WTC11 (cell line): ENCODE measurements at places on chromosomes 2 and 18.

DNA sequence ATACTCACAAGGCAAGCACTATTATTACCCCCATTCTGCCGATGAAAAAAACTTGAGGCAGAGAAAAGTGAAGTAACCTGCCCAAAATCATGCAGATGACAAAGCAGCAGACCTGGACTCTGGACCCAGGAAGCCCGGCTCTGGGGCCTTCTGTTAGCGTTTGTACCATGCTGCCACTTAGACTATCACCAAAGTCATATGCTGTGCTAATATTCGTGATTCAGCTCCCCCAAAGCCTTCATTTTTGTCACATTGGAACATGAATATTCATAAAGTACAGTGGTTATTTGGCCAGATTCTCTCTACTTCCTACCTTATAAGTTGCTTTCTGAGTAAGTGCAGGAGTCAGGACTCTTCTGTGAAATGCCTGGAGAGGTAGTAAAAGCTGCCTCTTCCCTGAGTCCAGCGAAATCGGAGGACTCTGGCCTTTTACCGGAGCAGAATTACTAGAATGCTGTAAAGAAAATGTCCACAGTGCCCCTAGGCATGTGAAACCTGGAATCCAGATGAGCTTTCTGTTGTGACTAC is 86.7 kb downstream of the FTCDNL1 start:
- DNase-seq, result no peak
- H3K27me3 ChIP-seq, result peaks cover 4% of the 10 kb centered on the region; the same call in 1 of the 2 replicates
- peaks cover 4% of the 10 kb centered on the region; the same call in 1 of the 2 replicates for H3K4me1 ChIP-seq

- peaks cover 17% of the 10 kb centered on the region for H3K4me1 ChIP-seq
- no peak overlapping the region for H3K4me3 ChIP-seq
- no peaks in the 10 kb centered on the region for H3K27me3 ChIP-seq
Measured at GRCh38 chr2:44740678-44741077, 200.8 kb upstream of the SIX3 start.

DNA sequence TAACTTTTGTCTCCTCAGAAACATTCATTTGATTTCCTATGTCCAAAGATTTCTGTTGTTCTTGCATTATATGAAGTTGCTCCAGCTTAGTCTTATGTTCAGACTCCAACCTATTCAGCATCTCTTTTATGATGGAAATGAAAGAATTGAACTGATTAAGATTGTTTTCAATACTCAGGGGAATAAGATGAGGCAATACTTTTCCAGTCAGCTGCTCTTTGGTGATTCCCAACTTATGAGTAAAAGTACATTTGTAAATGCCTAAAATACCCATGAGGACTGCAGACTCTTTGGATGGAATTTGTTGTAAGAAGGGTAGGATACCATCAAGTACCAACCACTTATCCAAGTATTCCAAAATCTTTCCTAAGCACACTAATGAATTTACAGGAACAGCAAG is 39.8 kb downstream of the TRAK2 start:
- no peak overlapping the region for H3K4me3 ChIP-seq
- no peaks in the 10 kb centered on the region for H3K27me3 ChIP-seq
- no peak for DNase-seq
- no peaks in the 10 kb centered on the region for H3K4me1 ChIP-seq
- H3K36me3 ChIP-seq, result no peaks in the 10 kb centered on the region
- H3K27ac ChIP-seq, result no peak overlapping the region

DNA sequence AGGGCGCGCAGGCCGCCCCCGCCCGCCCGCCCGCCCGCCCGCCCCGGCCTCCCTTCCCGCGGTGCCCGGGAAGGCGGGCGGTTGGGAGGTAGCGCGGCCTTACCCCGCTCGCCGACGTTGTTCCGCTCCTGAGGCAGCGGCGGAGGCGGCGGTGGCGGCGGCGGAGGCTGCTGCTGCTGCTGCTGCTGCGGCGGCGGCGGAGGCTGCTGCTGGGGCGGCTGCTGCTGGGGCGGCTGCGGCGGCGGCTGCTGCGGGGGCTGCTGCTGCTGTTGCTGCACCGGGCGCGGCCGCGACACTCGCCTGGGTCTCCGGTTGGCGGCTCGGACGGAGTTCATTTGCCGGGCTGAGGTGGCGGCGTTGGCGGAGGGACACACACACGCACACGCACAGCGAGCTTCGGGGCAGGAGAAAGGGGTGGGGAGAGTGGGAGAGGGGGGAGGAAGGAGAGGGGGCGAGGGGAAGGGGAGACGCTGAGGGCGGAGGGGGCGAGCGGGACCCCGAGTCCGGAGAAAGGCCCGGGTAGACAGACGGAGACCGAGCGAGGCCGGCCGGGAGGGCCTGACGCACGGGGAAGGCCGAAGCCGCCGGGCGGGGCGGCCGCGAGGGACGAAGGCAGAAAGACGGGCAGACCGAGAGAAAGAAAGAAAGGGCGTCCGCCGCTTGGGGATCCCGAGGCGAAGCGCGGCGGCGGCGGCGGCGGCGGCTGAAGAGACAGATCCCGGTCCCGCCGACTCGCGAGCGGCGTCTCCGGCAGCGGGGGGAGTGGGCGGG is 727 bp downstream of the FBXO11 start:
- H3K4me1 ChIP-seq, result peaks cover 30% of the 10 kb centered on the region
- no peaks in the 10 kb centered on the region for H3K36me3 ChIP-seq
- peak overlapping the region; percentile 77 for H3K4me3 ChIP-seq
- H3K27ac ChIP-seq, result no peak overlapping the region

GRCh38 chr2:42569883-42570282 is 1.5 kb downstream of the MTA3 start:
- no peaks in the 10 kb centered on the region for H3K27me3 ChIP-seq
- no peak for DNase-seq
- H3K4me1 ChIP-seq, result peaks cover 46% of the 10 kb centered on the region
- peaks cover 39% of the 10 kb centered on the region for H3K36me3 ChIP-seq
- peak overlapping the region; percentile 98 for H3K4me3 ChIP-seq

DNA sequence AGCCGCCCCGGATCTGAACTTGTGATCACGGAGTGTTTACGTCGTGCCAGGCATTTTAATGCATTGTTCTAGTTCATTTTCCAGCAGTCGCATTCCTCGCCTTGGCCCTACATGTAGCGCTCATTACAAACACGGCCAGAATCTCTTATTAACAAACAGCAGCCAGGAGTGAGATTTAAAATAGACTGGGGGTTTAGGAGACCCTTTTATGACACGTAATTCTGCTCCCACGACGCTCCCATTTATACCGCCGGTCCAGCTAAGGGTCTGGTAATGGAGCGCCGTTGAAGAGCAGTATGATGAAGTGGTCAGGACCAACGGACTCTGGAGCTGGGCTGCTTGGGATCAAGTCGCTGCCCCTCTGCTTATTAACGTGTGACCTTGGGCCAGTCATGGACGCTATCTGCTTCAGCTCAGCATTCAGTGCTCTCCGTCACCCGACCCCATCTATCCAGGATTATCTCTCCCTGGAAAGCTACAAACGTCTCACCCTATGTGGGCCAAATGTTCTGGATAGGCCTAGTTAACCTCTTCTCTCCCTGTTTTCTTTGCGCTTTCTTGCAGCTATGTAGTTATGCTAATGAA is 745 bp downstream of the MSH2 start:
- peaks cover 47% of the 10 kb centered on the region for H3K4me1 ChIP-seq
- peaks cover 39% of the 10 kb centered on the region for H3K36me3 ChIP-seq
- peak overlapping the region; percentile 96 for H3K27ac ChIP-seq
- no peak for DNase-seq

GRCh38 chr2:20992201-20992711 is 51.6 kb downstream of the APOB start:
- peaks cover 5% of the 10 kb centered on the region; the same call in 1 of the 2 replicates for H3K4me1 ChIP-seq
- no peak overlapping the region for H3K4me3 ChIP-seq
- no peaks in the 10 kb centered on the region for H3K27me3 ChIP-seq
- no peaks in the 10 kb centered on the region for H3K36me3 ChIP-seq
- no peak for DNase-seq
- no peak overlapping the region for H3K27ac ChIP-seq

DNA sequence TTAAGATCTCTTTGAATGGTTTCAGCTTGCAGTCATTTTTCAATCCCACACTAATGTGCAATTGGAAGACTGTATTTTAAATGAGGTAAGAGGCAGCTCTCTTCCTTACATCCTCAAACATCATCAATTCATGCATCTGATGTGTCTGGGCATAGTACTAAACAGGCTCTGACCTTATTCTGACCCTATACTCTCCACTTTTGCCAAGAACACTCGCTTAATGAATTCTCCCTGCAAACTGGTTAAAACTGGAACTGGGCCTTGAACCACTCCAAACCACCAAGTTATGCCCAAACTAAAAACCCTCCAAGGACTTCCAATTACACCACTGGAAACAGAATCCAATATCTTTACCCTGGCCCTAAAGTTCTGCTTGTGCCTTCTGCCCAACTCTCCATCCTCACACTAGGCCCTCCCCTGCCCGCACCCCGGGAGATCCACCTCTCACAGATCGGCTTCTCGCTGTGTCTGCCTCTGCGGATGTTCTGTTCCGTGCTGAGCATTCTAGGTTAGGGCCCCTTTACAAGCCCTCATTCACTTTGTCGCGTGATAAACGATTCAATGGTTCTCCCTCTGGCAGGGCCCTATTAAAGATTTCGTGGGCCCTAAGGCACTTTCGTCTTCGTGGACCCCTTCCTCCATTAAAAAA is 1.2 kb downstream of the M1AP start:
- H3K4me1 ChIP-seq, result peaks cover 19% of the 10 kb centered on the region
- H3K27me3 ChIP-seq, result peaks cover 31% of the 10 kb centered on the region
- H3K36me3 ChIP-seq, result peaks cover 2% of the 10 kb centered on the region; the same call in 1 of the 2 replicates
- H3K27ac ChIP-seq, result no peak overlapping the region

GRCh38 chr18:67476585-67476984 is 39.9 kb downstream of the DSEL start:
- no peak for DNase-seq
- no peaks in the 10 kb centered on the region for H3K27me3 ChIP-seq
- H3K4me1 ChIP-seq, result peaks cover 4% of the 10 kb centered on the region
- no peak overlapping the region for H3K27ac ChIP-seq

- no peaks in the 10 kb centered on the region for H3K27me3 ChIP-seq
Measured at GRCh38 chr2:102839668-102840388, 78.0 kb downstream of the TMEM182 start.

DNA sequence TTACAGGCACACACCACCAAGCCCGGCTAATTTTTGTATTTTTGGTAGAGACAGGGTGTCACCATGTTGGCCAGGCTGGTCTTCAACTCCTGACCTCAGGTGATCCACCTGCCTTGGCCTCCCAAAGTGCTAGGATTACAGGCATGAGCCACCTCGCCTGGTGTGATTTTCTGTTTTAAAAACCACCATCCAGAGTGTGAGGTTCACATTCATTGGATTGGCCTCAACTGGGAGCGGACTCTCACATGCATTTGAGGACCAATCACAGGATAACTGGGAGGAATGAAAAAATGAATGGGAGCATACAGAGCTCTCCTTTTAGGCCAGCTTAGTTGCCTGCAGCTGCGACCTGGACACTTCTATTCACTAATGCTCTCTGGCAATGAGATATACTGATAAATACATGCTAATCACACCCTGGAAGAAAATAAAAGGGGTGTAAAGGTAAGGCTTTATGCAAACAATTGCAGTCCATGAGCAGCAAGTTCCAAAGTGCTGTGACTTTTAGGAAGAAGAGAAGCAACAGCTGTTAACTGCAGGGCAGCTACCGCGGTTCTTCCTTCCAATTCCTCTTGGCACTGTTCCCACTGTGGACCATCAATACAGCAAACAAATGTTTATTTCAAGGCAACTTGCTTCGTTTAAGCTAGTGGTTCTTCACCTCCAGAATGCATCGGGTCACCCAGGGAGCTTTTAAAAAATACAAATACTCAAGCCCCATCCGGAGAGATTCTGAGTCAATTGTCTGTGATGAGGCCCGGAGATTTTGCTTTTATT is 49.5 kb upstream of the FZD5 start:
- no peaks in the 10 kb centered on the region for H3K36me3 ChIP-seq
- no peak overlapping the region for H3K27ac ChIP-seq
- DNase-seq, result no peak
- no peak overlapping the region for H3K4me3 ChIP-seq
- peaks cover 23% of the 10 kb centered on the region for H3K4me1 ChIP-seq

DNA sequence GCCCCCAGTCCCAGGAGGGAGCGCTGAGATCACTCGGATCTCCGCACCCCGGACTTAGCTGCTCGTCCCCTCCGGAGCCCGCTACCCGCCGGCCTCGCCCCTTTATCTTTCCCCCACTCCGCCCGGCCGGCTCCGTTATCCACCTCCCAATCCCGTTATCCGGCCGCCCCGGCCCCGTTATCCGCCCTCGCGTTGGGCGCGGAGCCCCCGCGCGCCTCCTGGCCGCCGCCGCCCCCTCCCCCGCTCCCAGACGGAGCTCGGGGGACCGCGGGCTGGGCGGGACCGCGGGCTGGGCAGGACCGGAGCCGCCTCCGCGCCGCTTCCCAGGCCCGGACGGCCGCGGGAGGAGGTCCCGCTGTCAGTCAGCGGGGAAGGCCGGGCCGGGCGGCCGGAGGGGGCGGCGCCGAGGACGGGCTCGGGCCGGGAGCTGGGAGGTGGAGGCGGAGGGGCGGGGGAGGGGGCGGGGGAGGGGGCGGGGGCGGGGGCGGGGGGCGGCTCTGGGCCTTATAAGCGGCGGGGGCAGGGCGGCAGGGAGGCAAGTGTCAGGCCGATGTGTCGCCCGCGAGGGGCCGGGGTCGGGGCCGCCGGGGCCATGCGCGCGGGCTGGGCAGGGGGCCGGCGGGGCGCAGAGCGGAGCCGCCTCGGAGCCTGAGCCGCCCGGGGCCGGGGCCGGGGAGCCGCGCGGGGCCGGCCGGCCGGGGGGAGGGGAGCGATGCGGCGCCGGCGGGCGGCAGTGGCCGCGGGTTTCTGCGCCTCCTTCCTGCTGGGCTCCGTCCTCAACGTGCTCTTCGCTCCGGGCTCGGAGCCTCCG is at the start of gene PKDCC:
Gene PKDCC, plus strand, starts transcription at position 534 of the 811 bp plus-strand sequence. Its CDS starts 179 bp downstream, at position 713.
- DNase-seq, result peak; percentile 85
- peaks cover 72% of the 10 kb centered on the region for H3K4me1 ChIP-seq
- H3K36me3 ChIP-seq, result no peaks in the 10 kb centered on the region
- H3K27ac ChIP-seq, result peak within 1 kb of the TSS; percentile 80; the same call in 1 of the 2 replicates
- H3K4me3 ChIP-seq, result peak within 1 kb of the TSS; percentile 79
- H3K27me3 ChIP-seq, result peaks cover 20% of the 10 kb centered on the region

GRCh38 chr2:139721411-139721995 is 941.3 kb upstream of the NXPH2 start:
- H3K36me3 ChIP-seq, result no peaks in the 10 kb centered on the region
- H3K4me1 ChIP-seq, result peaks cover 72% of the 10 kb centered on the region
- H3K27me3 ChIP-seq, result peaks cover 40% of the 10 kb centered on the region
- peak overlapping the region; percentile 55 for H3K27ac ChIP-seq

GRCh38 chr2:171389780-171390179 is 44.0 kb downstream of the METTL8 start:
- H3K27ac ChIP-seq, result peak overlapping the region; percentile 67
- H3K36me3 ChIP-seq, result peaks cover 4% of the 10 kb centered on the region; the same call in 1 of the 2 replicates
- H3K4me3 ChIP-seq, result no peak overlapping the region
- DNase-seq, result no peak
- H3K27me3 ChIP-seq, result no peaks in the 10 kb centered on the region
- peaks cover 75% of the 10 kb centered on the region for H3K4me1 ChIP-seq

- DNase-seq, result no peak
- no peaks in the 10 kb centered on the region for H3K4me1 ChIP-seq
- no peaks in the 10 kb centered on the region for H3K27me3 ChIP-seq
- no peak overlapping the region for H3K27ac ChIP-seq
Measured at GRCh38 chr2:230583581-230583980, 129.1 kb upstream of the CAB39 start.

DNA sequence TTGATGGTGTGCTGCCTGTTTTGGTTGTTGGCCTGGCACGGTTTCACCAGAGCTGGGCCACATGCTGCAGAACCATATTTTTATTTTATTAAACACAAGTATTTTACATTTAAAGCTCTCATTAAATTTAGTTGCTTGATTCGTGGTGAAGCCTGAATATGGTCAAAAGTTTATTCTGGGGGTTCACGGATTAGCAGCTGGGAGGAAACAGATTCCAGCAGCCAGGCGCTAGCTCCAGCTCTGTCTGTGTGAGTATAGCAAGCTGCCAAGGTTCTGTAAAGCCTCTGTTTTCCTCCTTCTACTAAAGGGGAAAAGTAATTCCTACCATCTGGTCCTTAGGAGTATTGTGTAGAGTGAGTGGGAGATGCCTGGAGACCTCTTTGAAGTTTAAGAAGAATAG is 22.5 kb downstream of the GATA6 start:
- H3K4me3 ChIP-seq, result no peak overlapping the region
- peaks cover 5% of the 10 kb centered on the region; the same call in 1 of the 2 replicates for H3K27me3 ChIP-seq
- peaks cover 17% of the 10 kb centered on the region for H3K4me1 ChIP-seq
- no peaks in the 10 kb centered on the region for H3K36me3 ChIP-seq
